ENCODE measurements at places on chromosomes 12 and 14. TPM values are rescaled to one million over a fixed set of nuclear protein-coding genes. Genes with fewer than 3 reads are reported as not detected.

Gene SYT10
- total RNA-seq = not detected

Gene TMED10
- total RNA-seq = 124 TPM

Gene ACOT4
- total RNA-seq = 1.2 TPM

Gene SAMD4A
- 6.4 TPM for total RNA-seq

Gene RPL10L
- total RNA-seq = not detected

Gene CLEC1B
- total RNA-seq = not detected

Gene STYK1
- not detected for total RNA-seq

Gene RASSF9
- not detected for total RNA-seq

Gene ESR2
- total RNA-seq = 17.0 TPM

Gene ACOT6
- not detected for total RNA-seq

Gene DHRS2
- not detected for total RNA-seq

Gene SDR9C7
- total RNA-seq = not detected

Gene CLECL1
- 111 TPM for total RNA-seq

Gene FOXG1
- total RNA-seq = not detected

Gene ASCL4
- not detected for total RNA-seq

Gene GABARAPL1
- 2.5 TPM for total RNA-seq

Gene TEX52
- total RNA-seq = not detected

Gene ZDHHC22
- total RNA-seq = not detected

Gene PMCH
- total RNA-seq = not detected

Gene DTX1
- total RNA-seq = 75.3 TPM

Gene DNAL1
- 7.8 TPM for total RNA-seq

Gene CACNA2D4
- total RNA-seq = 2.1 TPM

Gene SPIC
- 0.37 TPM for total RNA-seq

Gene COPZ1
- total RNA-seq = 120 TPM
